ENCODE measurements at places on chromosomes 3 and 15.
A peak's percentile ranks its signal among the peaks of the same experiment; 100 is the strongest.

GRCh38 chr3:24086617-24087404 lies 141.7 kb downstream of the NR1D2 start:
- no peak for DNase-seq

GRCh38 chr3:34635352-34635850 lies 837.0 kb downstream of the PDCD6IP start:
- no peak for DNase-seq

- peak; percentile 70 for DNase-seq
Measured at GRCh38 chr3:198080521-198081384, 120.7 kb downstream of the LMLN start.

DNA sequence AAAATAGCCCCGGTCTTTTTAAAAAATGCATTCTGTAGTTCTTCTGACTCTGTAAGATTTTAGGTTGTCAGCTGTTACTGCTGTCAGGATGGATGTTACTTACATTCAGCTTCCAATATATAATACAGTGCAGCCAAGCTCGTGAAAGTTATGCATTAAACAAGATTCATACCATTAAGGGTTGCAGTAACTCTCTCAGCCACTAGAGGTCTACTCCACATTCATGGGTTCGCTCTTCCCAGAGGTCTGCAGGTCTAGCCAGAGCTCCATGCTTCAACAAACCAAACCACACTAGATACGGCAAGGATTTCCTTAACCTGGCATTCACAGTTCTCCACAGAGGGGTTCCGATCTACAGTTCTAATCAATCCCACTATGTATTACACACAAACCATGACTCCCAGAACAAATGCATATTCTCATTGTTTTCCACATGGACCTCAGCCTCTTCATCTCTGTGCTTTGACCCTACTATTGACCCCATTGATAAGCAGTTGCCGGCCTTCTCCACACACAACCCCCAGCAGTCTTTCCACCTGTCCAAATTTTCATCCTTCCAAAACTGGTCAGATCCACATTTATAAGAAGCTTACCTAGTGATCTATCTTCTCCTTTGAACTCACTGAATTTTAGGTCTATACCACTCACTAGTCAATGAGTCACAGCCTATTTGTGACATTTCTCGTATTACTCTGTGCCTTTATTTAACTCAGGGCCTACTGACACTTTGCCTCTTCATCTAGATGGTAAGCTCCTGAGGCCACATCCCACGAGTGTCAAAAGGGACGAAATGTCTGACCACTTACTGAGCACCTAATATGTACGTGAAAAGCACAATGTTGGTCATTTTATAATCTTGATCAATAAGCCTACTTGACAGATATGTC lies 33.7 kb downstream of the RORA start:
- DNase-seq, result peak; percentile 26

DNA sequence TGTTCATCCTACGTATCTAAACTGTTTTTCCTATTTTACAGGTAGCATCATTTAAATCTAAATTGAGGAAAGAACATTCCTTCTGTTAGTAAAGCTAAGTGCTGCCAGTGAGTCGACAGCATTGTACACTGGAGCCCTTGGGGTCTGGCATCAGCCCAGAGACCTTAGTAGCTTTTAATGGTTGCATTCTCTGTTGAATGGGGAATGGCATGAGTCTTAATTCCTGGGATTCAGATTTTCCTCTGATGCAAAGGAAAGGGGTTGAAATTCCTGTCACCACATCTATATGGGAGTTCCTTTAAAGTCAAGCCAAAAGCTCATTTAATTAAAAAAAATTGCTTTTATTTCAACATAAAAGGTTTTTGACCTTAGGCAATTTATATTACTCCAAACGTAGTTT lies 148.4 kb upstream of the GBE1 start:
- no peak for DNase-seq

GRCh38 chr15:53397041-53397616 lies 362.3 kb downstream of the WDR72 start:
- no peak for DNase-seq

DNA sequence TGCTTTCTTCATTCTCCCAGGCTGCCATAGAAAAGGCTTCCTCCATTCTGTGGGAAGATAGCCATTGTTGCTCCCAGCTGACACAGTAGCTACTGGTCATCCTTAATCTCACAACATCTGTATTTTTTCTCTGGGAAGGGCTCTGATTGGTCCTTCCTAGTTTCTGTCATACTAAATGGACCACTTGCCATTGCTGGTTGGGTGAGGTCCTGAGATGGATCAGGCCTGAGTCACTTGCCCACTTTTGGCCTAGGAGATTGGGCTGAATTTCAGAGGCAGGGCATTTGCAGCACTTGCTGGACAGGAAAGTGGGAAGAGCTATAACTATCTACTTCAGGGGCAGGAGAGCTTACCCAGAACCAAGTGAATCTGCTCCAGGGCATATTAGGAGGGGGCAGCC lies 106.5 kb upstream of the PROK2 start:
- no peak for DNase-seq

DNA sequence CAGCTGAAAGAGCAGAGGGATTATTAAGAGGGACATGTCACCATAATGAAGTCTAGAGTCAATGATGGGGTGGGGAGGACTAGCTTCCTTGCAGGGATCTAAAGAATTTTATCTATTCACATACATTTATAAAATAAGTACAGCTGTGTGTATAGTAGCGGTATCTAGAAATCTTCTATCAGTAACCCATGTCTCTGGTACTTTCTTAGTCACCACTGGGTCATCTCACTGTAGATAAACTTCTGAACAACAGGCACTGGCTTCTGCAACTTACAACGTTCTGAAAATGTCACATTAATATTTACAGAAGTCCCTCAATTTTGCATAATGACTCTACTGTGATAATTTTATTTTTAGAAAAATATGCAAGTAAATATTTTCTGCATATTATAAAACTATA lies 401.7 kb downstream of the TBC1D5 start:
- no peak for DNase-seq

- no peak for DNase-seq
Measured at GRCh38 chr3:16456784-16457415, 56.6 kb downstream of the RFTN1 start.

DNA sequence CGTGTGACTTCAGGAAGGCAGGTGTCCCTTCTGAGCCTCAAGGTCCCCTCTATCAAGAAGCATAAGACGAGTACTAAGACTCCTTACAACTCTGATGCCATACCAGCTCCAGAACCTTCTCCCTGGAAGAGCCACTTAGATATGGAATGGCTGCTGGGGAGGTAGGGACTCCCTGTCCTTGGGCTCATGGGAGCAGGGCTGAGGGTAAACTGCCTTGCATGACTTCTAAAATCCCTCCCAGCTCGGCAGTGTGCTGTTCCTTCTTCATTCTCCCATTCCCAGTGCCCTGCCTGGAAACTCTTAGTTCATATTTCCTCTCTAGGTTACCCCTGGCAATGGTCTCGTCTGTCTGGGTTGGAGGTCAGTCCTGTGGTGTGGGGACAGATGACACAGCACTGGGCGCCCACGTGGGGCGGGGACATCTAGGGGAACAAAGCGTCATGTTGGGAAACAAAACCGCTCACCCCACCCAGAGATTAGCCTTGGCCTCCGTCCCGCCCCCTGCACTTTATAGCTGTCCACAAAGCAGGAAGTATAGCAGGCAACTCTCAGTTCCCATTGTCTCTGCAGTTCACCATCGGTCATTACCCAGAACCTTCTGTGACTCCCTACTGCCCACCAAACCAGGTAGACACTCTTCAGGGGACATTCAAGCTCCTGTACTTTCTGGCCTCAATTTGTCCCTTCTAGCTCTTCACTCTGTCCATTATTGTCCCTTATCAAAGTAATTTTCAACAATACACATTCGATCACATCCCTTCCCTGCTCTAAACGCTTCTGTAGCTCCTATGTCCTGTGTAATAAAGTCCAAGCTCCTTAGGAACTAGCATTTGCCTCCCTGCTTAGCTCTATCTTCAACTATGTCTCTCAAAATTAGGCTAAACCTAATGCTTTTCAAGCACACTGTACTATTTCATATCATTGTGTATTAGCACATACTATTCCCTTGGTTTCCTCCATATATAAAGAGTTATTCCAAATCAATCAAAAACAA lies 73.8 kb downstream of the IQSEC1 start:
- peak; percentile 48 for DNase-seq

DNA sequence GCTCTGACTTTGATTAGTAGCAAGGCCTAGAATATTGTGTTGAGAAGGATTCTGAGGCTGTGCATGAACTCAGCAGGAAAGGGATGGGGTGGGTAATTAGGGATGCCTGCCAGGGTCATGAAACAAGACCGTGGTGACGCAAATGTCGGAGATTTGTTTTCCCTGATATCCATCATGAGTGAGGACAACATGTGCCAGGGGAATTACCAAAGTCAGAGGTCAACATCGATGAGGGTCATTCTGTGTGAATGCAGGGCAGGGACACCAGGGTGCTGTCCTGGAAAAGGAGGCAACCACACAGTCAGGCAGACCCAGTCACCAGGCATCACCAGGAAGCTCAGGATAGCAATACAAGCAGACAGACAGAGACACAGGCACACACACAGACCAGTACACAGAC lies 52.2 kb downstream of the SLCO2A1 start:
- no peak for DNase-seq

DNA sequence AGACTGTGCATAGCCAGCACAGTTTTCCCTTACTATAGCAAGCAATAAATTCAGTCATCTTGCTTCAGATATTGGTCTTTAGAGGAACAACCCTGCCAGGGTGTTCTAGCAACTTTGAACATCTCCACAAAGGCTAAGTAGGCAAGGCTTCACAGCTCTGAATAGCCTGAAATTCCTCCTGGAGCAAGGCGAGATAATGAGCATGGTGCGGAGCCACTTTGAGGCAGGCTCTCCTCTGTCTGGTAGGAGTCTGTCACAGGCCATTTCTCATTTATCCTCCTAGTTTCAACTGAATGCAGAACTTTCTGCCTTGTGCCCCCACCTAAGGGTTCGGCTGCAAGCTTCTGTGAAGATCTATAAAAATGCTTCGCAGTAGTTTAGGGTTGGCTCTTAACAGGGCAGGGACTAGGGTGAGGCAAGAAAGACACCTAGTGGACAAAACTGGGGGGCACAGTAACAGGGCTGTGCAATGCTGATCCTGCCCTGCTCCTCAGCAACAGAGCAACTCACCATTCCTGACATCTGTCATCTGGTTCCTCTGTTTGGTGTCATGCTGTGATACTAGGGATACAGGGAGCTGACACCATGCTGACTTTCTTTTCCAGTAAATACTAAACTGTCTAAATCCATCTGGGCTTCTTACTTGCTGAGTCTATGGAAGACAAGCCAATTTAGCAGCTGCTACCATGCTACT lies 16.6 kb upstream of the EHHADH start:
- DNase-seq, result no peak

GRCh38 chr3:188229177-188229576 lies 75.2 kb downstream of the LPP start:
- DNase-seq, result no peak

DNA sequence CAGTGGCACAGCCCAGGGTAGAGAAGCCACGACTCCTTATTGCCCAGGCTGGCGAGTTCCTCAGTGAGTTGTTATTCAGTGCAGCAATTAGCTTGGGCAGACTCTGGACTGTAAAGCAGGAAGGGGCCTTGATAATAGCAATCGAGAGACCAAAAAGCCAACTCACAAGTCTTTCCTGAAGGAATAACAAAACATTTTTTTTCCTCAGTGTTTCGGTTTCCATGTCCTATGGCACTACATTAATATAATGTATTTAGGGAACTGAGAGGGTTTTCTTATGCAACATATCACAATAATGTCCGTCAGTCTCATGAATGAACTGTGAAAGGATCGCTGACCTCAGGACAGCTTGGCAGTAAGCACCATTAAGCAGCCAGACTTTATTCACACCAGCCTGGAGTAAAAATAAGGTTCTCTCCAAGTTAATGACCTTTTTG lies 248.9 kb upstream of the TBL1XR1 start:
- no peak for DNase-seq

GRCh38 chr3:32430900-32431299 lies 39.2 kb downstream of the CMTM7 start:
- DNase-seq, result peak; percentile 45

GRCh38 chr15:77989296-77990143 lies 88.0 kb downstream of the TBC1D2B start:
- DNase-seq, result no peak

- no peak for DNase-seq
Measured at GRCh38 chr3:135840436-135840835, 125.1 kb upstream of the PPP2R3A start.

DNA sequence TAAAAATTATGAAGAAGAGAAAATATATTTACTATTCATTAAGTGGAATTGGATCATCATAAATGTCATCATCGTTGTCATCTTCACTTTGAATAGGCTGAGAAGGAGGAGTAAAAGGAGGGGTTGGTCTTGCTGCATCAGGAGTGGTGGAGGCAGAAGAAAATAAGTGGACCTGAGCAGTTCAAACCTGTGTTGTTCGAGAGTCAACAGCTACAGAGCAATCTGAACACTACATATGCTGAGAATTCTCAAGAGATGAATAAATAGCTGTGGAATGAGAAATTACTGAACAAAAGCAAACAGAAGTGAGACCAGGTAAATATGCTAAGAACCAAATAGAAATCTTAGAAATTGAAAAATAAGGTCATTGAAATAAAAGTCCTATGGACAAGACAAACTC lies 32.3 kb upstream of the CCK start:
- DNase-seq, result no peak

DNA sequence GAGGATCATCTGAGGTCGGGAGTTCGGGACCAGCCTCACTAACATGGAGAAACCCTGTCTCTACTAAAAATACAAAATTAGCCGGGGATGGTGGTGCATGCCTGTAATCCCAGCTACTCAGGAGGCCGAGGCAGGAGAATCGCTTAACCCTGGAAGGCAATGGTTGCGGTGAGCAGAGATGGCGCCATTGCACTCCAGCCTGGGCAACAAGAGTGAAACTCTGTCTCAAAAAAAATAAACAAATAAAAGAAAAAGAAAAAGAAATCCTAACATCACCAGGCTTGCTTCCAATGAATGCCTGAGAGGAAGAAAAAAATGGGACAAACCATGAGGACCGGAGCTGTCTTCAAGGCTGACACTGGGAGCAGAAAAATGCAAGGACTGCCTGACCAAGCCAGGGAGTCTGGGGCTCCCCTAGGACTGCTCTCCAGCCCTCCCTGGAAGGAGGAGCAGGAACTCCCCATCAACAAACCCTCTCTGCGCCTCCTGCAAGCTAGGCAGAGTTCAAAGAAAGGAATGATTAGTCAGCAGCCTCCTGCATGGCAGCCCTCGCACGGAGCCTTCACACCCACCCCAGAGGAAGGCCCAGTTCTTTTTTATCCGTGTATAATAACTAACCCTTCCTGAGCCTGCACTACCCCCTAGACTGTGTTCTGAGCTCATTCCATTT lies 55.4 kb downstream of the NUP210 start:
- DNase-seq, result no peak

DNA sequence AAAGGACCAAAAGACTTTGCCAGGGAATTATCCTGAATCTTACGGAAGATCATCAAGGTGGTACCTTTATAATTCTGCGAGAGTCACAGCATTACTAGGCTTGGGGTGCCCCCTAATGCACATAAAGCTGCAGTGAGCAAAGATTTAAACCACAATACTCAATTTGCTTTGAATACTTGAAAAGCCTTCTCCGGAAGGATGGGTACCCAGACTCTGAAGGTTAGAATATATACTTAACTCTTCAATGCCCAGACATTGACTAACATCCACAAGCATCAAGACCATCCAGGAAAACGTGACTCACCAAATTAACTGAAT lies 117.8 kb upstream of the KCNH8 start:
- no peak for DNase-seq
